NCI-H1417 (cell line): ENCODE measurements at places on chromosomes 6 and 20.

GRCh38 chr6:37653933-37654565, 43.6 kb downstream of the MDGA1 start:
- DNase-seq, result peak; percentile 71

- DNase-seq, result peak; percentile 7
These were observed 954.4 kb downstream of the PHF3 start for GRCh38 chr6:64589961-64590360.

DNA sequence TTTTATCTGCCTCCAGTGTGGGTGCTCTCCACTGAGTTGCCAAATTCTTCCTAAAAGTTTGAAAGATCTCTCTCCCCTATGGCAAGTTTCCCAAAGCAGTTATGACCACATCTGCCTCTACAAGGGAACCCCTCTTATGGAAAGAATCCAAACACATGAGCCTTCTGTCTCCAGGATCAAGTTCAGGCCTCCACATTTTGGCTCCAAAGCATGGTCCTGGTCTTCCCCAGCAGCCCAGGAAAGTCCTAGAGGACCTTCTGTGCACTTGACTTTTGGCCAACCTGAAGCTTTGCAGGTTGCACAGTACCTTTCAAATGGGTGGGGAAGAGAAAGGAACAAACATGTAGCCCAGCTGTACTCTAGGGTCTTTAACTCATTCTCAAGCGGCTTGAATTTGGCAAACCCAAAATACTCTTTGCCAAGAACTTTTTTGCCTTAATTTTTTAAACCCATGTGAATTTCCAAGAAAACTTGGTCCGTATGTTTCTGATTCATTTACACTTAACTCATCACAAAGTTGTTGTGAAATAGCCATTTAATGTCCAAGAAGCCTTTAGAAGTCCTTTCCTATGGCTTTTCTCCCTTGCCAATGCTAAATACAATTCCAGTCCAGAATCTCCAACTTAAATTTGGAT, 240.1 kb upstream of the TBX18 start:
- DNase-seq, result no peak

- no peak for DNase-seq
These were observed 34.7 kb downstream of the CPNE5 start for GRCh38 chr6:36804563-36804962.

- peak; percentile 11 for DNase-seq
These were observed 16.9 kb downstream of the RBM38 start for GRCh38 chr20:57408131-57408530.

DNA sequence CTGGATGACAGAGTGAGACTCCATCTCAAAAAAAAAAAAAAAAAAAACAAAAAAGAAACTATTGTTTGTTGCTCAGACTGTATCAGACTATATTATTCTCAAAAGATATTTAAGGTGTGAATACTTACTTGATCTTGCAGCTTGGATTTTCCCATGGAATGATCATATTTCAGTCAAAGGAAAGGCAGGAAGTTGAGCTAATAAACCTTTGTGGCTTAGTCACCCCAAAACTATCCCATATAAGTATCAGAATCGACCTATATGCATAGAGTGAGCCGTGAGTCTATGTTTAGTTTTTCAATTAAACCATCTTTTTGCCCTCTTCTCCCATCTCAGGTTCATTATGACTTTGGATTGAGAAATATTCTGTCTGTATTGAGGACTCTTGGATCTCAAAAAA, 152.6 kb downstream of the DNAH8 start:
- DNase-seq, result no peak

- DNase-seq, result no peak
These were observed 480.6 kb upstream of the BTBD3 start for GRCh38 chr20:11437090-11437489.

- DNase-seq, result no peak
These were observed 77.2 kb downstream of the CDC5L start for GRCh38 chr6:44464527-44465310.

- no peak for DNase-seq
These were observed 192.2 kb downstream of the TBC1D32 start for GRCh38 chr6:121142093-121142492.

DNA sequence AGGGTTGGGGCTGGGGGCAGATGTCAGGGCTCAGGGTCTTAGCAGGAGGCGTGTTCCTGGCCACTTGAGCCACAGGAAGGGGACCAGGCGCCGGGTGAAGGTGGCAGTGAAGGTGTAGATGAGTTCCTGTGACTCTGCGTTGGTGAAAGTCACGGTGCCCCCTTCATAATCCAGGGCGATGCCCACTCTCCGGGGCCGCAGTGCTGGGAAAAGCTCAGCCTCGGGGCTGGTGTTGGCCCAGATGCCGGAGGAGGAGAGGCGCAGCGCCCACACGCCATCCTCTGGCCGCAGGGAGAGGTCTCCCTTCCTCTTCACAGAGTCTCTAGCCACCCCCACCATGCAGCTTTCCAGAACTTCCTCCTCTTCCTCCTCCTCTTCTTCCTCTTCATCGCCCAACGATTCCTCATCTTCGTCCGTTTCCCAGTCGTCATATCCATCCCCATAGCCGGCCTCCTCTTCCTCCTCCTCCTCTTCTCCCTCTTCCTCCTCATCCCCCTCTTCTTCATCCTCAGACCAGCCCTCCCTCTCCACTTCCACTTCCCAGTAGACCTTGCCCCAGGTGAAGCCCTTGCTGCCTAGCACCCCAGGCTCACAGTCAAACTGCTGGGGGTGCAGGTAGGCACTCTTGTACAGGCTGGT, 22.6 kb downstream of the TRIM15 start:
- DNase-seq, result no peak

- no peak for DNase-seq
These were observed 3.4 kb downstream of the SNX5 start for GRCh38 chr20:17965042-17965697.

DNA sequence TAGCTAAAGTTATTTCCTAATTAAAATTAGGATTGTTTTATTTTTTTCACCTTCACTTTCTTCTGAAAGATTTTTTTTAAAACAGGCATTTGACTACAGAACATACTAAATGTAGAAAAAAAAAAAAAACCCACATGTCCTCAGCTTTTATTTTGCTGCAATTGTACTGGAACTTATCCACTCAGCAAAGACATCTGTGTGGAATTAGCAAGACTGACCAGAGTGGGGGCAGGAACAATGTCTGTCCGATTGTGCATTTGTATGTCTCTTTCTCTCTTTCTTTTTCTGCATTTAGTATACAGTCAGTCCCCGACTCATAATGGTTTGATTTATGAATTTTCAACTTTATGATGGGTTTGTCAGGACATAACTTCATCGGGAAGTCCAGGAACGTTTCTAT, 77.3 kb downstream of the CHD6 start:
- no peak for DNase-seq

GRCh38 chr20:2652724-2653555, 508 bp downstream of the NOP56 start:
- DNase-seq, result peak; percentile 71

DNA sequence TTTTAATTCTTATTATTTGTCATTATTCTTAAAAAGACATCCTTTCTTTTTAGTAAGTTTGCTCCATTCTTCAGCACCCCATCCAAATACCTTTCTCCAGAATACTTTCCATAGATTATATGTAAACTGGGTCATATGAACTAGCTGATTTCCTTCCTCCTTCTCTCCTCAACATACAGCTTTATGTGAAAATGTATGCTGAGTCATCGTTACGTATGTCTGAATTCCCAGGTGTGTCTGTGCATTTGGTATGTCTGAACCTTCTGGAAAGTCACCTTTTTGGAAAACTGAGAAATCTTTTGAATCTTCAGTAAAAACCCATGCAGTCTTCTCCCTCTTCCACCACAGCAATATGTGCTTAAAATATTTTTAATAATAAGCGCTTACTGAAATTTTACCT, 264.5 kb downstream of the EYA4 start:
- no peak for DNase-seq

GRCh38 chr20:38272398-38272797, 11.9 kb upstream of the KIAA1755 start:
- no peak for DNase-seq

- no peak for DNase-seq
These were observed 84.7 kb upstream of the SALL4 start for GRCh38 chr20:51886891-51887608.

- DNase-seq, result no peak
These were observed 94.6 kb downstream of the ADGB start for GRCh38 chr6:146693342-146693741.

DNA sequence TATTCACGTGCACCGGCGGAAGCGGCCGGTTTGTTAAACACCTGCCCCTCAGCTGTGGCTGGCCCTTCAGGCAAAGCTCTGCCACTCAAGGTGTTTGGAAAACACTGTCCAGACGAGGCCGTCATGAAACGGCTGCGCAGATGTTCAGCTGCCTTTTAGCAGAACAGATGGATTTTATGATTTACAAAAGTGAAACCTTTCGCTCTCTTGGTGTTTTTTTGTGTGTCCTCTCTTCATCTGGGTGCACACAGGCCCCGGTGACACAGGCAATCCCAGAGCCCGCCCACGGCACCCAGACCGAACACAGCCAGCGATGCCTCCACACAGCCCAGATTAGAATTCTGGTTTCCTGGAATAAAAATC, 397.0 kb downstream of the SMOC2 start:
- peak; percentile 72 for DNase-seq
